ENCODE measurements at places on chromosomes 2 and 18. TPM values are rescaled to one million over a fixed set of nuclear protein-coding genes. Genes with fewer than 3 reads are reported as not detected.

Gene CDKL4
- 0.19 TPM for total RNA-seq

Gene FAM136A
- 16.4 TPM for total RNA-seq

Gene WDCP
- total RNA-seq: 14.4 TPM

Gene AFF3
- 0.19 TPM for total RNA-seq

Gene CACNB4
- under 0.01 TPM for total RNA-seq

Gene OSR1
- under 0.01 TPM for total RNA-seq

Gene CCDC178
- total RNA-seq: 1.4 TPM

Gene ACMSD
- not detected for total RNA-seq

Gene PLEKHH2
- total RNA-seq: under 0.01 TPM

Gene AKAIN1
- not detected for total RNA-seq

Gene IL1A
- 0.32 TPM for total RNA-seq

Gene COL4A3
- not detected for total RNA-seq

Gene C2orf66
- 0.06 TPM for total RNA-seq

Gene RESP18
- total RNA-seq: not detected

Gene RPE
- 84.2 TPM for total RNA-seq

Gene ZNF2
- total RNA-seq: 6.0 TPM

Data from bladder microvascular endothelial cell (primary cell).